Fibroblast of skin of right quadriceps (primary cell): ENCODE measurements at places on chromosomes 4 and X.
A peak's percentile ranks its signal among the peaks of the same experiment; 100 is the strongest.

- DNase-seq: peak; percentile 13
These were observed 53.3 kb downstream of the WDFY3 start for GRCh38 chr4:84913176-84913575.

DNA sequence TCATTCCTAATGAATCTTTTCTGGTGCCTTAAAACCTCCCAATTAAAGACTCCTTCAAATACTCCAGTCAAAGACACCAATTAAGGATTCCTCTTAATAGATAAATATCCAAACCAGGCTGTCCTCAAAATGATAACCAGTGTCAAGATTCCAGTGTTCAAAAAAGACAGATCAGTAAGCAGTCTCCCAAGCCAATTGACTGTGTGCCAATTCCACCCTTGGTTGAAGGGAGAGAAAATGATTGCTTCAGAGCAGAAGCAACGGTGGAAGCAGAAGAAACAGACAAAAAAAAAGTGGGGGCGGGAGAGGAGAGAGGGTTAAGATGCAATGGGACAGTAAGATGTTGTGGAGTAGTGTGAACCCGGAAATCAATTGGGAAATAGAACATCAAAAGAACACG is 216.0 kb upstream of the FTHL17 start:
- DNase-seq: no peak

GRCh38 chr4:128653527-128654444 is 155.7 kb upstream of the JADE1 start:
- DNase-seq: peak; percentile 33

- DNase-seq: peak; percentile 55
These were observed at the start of gene MPP1 for GRCh38 chrX:154804957-154805695. TSS of gene MPP1 (minus strand) at chrX:154805485. CDS start at chrX:154805373, 112 bp downstream.

- no peak for DNase-seq
These were observed 11.6 kb downstream of the IRF2 start for GRCh38 chr4:184462724-184463123.

DNA sequence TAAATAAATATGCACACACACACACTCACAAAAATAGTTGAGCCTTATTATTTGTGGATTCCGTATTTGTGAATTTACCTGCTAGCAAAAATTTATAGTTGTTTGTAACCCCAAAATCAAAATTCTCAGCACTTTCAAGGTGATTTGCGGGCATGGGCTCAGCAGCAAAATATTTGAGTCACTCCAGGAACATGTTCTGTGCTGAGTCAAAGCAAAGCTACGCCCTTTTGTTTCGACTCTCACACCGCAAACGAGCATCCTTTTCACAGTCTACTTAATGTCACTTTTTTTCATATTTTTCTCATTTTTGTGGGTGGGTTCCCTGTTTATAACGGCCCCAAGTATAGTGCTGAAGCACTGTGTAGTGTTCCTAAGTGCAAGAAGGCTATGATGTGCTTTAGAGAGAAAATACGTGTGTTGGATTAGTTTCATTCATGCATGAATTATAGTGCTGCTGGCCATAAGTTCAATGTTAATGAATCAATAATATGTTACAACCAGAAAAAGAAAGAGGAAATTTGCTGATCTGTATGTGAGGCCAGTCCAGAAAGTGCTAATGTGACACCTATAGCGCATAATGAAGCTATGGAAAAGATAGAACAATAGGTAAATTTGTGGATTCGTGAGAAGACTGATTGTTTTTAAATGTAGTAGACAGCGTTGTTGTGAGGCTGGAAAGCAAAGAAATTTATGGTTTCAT is 723.2 kb upstream of the AGA start:
- DNase-seq: no peak

- DNase-seq: no peak
These were observed 77.0 kb upstream of the SPRY1 start for GRCh38 chr4:123319639-123320038.

GRCh38 chr4:104772849-104773248 is 278.2 kb upstream of the CXXC4 start:
- DNase-seq: no peak

DNA sequence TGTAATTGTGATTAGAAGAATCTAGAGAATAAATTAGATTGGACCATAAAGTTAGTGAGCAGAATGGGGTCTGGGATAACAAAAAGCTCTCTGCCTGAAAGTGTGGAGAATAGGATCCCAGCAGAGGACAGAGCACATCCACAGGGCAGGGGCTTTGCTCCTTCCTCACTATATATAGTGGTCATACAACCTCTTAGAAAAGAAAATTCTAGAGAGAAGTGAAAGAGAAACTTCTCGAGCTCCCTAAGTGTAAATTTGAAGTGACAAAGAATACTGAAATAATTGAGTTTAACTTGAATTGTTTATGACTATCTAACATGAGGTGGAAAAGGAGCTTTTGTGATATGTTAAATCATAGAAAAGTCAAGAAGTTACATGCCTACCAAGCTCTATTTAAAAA is 14.9 kb downstream of the ADAM29 start:
- DNase-seq: no peak

GRCh38 chr4:7646384-7647061 is 211.8 kb upstream of the PSAPL1 start:
- DNase-seq: peak; percentile 27

- DNase-seq: no peak
These were observed 763 bp upstream of the PRRG1 start for GRCh38 chrX:37348231-37348970.

DNA sequence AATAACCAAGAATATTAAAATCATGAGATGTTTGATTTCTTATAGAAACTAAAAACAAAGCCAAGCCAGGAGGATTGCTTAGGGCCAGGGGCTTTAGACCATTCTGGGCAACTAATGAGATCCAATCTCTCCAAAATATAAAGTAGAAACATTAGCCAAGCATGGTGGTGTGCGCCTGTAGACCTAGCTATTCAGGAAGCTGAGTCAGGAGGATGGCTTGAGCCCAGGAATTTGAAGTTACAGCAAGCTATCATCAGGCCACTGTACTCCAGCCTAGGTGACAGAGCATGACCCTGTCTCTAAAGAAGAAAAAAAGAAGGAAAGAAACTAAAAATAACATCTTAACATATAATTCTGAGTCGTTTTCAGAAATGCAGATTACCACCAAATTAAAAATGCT is 96.7 kb downstream of the NAF1 start:
- DNase-seq: peak; percentile 17

DNA sequence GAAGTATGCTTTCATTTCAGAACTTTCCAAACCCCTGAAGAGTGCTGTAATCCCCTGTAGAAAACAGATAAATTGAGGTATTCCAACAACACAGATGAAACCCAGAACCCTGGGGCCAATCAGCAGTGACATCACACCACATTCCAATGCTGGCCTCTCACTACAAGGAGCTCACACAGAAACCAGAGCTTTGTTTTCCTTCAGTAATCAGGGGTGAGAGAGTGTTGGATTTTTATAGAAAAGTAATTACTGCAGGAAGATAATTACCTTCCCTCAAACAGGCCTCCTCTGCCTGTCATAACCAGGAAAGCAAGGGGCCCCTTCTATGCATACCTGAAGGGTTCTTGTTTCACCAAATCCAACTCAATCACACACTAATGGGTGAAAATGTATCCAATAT is 246.2 kb downstream of the SCFD2 start:
- peak; percentile 89 for DNase-seq

GRCh38 chr4:40281099-40281498 is 54.0 kb upstream of the CHRNA9 start:
- no peak for DNase-seq

DNA sequence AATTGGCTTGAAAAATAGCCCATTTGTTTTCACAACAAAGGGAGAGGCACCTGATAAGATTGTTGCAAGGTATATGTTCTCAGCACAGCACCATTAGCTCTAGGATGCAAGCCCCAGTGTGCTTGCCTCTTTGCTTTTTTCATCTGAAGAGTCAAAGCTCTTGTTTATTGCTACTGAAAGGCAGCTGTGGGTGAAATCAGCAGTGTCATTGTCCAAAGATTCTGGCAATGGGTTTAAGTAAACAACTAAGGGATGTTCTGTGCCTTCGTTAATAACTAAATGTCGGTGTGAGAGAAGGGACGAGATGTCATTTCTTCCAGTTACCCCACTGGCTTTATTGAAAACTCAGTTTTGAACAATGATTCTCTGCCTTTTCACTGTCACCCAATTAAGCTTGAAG is 567.7 kb downstream of the KCNIP4 start:
- no peak for DNase-seq

- DNase-seq: peak; percentile 7
These were observed 73.9 kb downstream of the HDAC8 start for GRCh38 chrX:72498782-72499181.

DNA sequence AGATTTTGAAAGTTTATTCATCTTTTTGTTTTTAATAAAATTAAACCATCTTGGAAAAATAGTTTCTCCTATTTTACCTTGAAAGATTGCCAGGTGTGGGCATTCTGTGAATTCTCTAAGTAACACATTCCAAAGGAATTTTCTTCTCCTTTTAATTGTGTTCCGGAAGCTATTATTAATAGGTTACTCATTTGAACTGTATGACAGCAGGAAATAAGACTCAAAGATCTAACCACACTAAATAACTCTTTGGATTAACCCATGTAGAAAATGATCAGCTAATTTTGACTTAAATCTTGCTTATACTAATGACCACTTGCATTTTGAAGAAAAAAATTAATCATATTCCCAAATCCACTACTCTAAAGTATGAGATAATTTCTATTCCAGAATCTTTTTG is 17.6 kb upstream of the CCNI start:
- peak; percentile 56 for DNase-seq

- DNase-seq: peak; percentile 74
These were observed 12.3 kb upstream of the CHRNA9 start for GRCh38 chr4:40322811-40323210.

DNA sequence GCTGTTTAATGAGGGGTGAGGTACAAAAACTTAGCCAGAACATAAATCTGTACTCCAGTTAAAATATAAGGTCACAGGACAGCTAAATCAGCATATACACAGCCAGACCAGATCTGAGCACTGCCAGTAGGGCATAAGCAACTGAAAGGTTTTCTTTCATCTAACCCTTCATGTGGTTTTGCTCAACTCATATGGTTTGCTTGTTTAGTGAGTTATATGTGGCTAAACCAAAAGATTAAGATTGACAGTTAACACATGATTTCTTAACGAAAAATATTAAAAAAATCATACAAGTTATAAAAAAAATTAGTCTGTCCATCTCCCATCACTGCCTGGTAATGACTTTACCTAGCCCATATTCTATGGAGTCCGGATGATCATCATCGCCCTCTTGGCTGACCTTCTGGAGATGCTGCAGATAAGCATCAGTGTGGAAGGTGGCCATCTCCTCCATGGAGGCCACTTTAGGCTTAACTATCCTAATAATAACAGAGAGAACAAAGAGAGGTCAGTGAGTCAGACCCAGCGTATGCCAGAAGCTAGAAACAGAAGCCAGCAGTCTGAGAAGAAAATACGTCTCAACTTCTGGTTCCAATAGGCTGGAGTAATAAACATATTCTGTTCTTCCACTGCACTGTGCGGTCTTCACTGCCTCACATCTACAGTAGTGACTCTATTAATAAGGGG is 4.1 kb downstream of the HDAC8 start:
- no peak for DNase-seq

- DNase-seq: no peak
These were observed 52.8 kb upstream of the RBM47 start for GRCh38 chr4:40682290-40683101.

DNA sequence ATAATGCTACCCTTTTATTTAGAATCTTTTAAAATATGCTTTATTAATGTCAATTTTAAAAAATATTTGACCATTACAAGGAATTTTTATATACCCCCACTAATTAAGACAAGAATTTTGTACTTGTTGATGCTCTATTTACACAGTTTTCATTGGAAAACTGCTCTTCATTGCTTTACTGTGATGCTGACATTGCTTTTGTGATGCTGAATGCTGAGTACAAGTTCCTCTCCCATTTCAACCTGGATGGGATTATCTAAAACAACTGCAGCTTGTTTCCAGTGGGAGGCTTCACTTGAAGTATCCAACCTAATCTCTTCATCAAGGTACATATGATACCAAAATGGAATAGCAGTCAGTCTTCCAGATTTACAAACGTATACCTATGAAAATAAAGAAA is 21.2 kb downstream of the TMEM184C start:
- no peak for DNase-seq

DNA sequence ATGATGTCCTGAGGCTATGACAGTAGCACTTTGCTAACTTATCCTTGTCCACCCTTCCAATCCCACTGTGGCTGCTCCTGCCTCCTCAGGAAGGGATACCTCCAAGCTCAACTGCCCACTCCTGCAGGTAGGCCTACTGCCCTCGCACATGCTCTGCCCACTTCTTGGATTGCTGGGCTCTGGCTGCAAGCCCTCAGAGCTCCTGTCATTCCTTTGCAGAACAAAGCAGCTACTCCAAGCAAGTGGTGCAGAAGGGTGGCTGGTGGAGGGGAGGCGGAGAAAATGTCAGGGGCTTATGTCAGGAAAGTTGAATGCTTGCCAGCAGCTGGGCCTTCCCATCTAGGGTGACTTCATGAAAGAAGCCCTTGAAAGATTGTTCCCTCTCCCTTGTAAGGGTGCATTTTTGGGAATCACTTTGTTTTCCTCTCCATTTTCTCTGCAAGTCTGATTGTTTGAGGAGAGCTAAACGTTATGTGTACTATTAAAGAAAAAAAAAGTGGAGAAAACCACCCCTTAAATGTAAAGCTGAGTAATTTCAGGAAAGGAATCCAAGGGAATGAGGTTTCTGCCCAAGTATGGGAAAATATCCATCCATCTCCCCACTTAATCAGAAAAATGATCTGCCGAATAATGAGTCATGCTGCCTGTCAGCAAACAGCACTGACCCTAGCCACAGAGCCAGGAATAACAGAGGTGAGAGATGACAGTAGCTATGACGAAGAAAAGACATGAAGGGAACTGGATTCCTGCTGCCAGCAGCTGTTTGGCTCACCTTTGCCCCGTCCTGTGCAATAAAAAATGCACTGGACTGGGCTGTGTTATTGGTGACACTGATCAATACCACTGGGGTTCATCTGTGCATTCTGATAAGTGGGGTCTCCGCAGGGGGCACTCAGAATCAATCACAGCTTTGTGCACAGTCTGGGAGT is 102.0 kb downstream of the RTL5 start:
- DNase-seq: peak; percentile 93

DNA sequence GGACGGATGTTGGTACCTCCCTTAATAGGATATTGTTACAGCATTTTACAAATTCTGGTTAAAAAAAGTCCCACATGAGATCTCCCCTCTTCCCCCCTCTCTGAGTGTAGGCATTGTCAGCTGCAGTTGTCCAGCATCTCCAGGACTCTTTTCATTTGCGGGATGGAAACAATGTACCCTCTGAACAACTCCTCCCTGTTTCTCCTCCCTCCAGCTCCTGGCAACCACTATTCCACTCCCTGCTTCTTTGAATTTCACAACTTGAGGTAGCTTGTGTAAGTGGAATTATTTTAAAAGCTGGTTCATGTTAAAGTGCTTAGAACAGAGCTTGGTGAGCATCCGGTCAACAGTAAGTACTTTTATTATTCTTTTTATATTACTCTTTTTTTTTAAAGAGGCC is 69.8 kb downstream of the TBL1X start:
- DNase-seq: peak; percentile 30
